ENCODE measurements at places on chromosomes 5 and 9.

- no peak for DNase-seq
These were observed 9.7 kb downstream of the PTGER4 start for GRCh38 chr5:40689438-40689837.

- peak; percentile 14 for DNase-seq
These were observed 564 bp downstream of the SLC25A25 start for GRCh38 chr9:128068386-128069205.

DNA sequence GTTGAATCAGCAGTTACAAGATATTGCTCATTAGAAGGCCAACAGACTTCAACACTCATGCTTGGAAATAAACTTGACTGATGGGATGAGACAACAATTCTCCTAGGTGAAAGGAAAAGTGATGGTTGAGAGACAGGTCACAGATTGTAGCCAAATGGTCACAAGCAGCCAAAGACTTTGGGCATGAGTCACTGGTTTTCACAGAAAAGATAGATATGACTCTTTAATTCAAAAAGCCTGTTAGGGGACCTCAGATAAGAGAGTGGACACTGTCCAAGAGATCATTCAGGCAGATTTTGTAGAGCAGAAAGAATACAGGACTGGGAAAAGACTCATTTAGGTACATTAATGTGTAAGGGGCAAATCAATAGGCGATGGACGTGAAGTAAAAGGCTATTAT, 982.5 kb downstream of the MAT2B start:
- no peak for DNase-seq

GRCh38 chr5:179126506-179126991, 66.4 kb downstream of the ZNF354C start:
- DNase-seq: no peak

- no peak for DNase-seq
These were observed 340.8 kb downstream of the FGF10 start for GRCh38 chr5:44048276-44048984.

- no peak for DNase-seq
These were observed 83.4 kb downstream of the CPLANE1 start for GRCh38 chr5:37165761-37166160.
